ENCODE measurements at places on chromosomes 7 and 10. TPM values are rescaled to one million over a fixed set of nuclear protein-coding genes. Genes with fewer than 3 reads are reported as not detected.

ZNF804B gene
- total RNA-seq, result not detected

- DNase-seq, result peak; percentile 22
Measured at GRCh38 chr10:60731134-60731885, 47.0 kb upstream of the CDK1 start.

GRCh38 chr7:20165146-20165510 lies 52.1 kb downstream of the MACC1 start:
- no peak for DNase-seq

DNA sequence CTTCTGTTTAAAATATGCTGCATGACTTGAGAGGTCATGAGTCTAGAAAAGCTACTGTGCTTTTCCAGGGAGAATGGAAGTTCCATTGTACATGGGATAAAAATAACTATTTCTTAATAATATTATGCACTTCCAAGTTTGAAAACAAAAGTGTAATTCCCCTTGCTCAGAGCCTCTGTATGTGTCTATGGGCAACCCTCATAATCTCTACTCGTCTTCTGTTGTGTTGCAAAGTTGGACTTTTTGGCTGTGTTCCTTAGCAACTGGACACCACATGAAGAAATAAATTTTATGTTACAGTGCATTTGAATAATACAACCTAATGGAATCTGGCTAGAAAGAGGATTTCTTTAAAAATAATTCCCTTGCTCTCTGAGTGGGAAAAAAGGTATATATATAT lies 242.6 kb downstream of the TWIST1 start:
- DNase-seq, result no peak

CCDC146 gene
- 11.6 TPM for total RNA-seq

DNA sequence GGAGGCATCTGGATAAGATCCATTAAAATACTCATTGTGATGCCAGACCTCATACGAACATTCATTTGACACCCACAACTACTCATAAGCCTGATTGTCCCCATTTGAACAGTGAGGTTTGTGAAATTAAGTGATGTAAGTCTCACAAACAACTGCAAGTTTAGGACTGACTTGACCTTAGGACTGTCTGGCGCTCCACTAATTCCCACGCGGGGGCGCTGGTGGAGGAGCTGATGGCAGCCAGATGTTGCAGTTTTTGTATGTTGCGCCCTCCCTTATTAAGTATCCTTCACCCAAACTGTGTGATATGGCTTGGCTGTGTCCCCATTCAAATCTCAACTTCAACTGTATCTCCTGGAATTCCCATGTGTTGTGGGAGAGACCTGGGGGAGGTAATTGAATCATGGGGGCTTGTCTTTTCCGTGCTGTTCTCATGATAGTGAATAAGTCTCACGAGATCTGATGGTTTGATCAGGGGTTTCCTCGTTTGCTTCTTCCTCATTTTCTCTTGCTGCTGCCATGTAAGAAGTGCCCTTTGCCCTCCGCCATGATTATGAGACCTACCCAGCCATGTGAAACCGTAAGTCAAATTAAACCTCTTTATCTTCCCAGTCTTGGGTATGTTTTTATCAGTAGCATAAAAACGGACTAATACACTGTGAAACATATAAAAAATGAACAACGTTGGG lies 20.3 kb upstream of the TIAL1 start:
- DNase-seq, result no peak

DNA sequence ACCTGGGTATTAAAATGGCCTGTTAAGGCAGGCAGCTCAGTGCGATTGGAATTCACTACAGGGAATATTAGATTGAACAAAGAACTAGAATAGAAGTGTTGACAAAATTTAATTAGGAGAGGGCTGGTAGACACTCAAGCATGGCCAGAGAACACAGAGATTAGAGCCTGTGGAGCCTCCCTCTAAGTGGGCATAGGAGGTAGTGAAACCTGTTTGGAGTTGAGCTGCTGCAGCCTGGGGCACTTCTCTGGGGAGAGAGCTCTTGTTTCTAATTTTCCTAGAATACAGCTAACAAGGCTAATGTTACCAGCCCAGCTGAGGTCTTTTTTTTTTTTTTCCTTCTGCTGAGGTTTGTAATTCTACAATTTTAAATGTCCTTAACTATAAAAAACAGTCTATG lies 46.4 kb downstream of the TMEM168 start:
- no peak for DNase-seq

- no peak for DNase-seq
Measured at GRCh38 chr7:120973849-120974248, 14.7 kb upstream of the CPED1 start.

GRCh38 chr7:136234040-136234439 lies 256.9 kb upstream of the MTPN start:
- DNase-seq, result no peak

DNA sequence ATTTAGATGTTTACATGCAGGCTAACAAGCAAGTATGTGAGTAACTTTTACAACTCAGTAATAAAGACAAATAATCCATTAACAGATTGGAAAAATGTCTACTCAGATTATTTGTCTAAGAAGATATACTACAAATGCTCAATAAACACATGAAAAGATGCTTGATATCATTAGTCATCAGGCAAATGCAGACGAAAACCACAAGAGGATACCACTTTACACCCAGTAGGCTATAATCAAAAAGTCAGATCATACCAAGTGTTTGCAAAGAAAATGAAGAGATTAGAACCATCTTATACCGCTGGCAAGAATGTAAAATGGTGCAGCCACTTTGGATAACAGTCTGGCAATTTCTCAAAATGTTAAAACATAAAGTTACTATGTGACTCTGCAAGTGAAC lies 84.1 kb downstream of the MALSU1 start:
- DNase-seq, result no peak

- no peak for DNase-seq
Measured at GRCh38 chr7:31970501-31970900, 99.7 kb downstream of the PDE1C start.

CAMK1D gene
- total RNA-seq, result 50.7 TPM

C1QL3 gene
- 0.11 TPM for total RNA-seq

RBM48 gene
- 7.9 TPM for total RNA-seq

TMEM254 gene
- 31.2 TPM for total RNA-seq

DNA sequence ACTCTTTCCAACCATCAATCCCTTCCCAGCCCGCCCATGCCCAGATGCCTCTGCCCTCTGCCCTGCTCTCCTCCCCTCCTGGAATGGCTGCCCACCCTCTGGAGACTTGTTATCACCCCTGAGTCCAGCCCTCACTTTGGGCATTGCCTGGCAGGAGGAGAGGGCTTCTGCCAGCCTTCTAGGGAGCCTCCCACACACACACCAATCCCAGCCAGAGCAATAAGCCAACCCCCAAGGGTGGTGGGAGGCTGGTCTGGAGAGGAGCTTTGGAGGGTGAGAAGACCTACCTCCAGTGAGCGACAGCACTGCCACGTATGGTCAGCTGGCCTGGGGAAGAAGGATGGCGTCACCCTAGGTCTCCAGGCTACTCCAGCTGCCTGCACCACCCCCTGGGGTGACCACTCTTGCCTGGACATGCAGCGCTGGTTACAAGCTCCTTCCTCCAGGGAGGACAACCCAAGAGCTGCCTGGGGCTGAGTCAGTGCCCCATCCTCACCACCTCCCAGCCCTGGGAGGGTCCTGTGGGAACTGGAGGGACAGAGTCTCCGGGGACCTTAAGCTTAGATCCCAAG lies 8.4 kb downstream of the C10orf105 start:
- DNase-seq, result no peak

- DNase-seq, result no peak
Measured at GRCh38 chr7:144459635-144460034, 56.1 kb upstream of the NOBOX start.

GRCh38 chr10:89391907-89392756 lies at the start of gene IFIT1:
TSS of gene IFIT1 (plus strand) at chr10:89392623. CDS start at chr10:89392713, 90 bp downstream.
- peak; percentile 49 for DNase-seq

BTBD16 gene
- 0.15 TPM for total RNA-seq

GRCh38 chr10:55495555-55495954 lies 694.5 kb upstream of the PCDH15 start:
- no peak for DNase-seq

CCDC172 gene
- not detected for total RNA-seq
